HFFc6 (cell line): ENCODE measurements at places on chromosomes 7 and 10. TPM values are rescaled to one million over a fixed set of nuclear protein-coding genes. Genes with fewer than 3 reads are reported as not detected.

BTAF1 gene
- 18.1 and 19.7 TPM in 2 replicates for total RNA-seq

ELAPOR2 gene
- total RNA-seq, result 0.11 TPM in 1 of 3 replicates, not detected in the others

DNA sequence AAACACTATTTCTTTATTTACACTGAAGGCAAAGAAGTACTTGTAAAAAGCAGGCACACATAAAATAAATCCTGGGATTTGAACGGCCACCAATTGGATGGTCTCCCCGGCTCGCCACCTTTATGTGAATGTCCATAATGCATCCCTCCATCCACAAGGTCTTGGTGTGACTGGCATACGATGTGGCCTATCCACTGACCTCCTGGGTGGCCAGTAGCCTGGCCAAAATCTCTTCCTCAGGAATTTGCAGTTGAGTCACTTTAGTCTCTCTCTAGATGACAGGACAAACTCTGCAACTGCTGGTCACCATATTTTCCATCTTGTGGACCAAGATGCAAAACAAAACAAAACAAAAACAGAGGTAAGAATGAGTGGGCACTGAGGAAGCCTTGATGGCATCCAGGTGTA is 39.1 kb downstream of the CDK1 start:
- H3K4me3 ChIP-seq, result peak overlapping the region; percentile 27
- peaks cover 58% of the 10 kb centered on the region for H3K4me1 ChIP-seq
- H3K27me3 ChIP-seq, result peaks cover 1% of the 10 kb centered on the region; the same call in 1 of the 2 replicates
- peak overlapping the region; percentile 34; the same call in 1 of the 2 replicates for H3K27ac ChIP-seq
- H3K36me3 ChIP-seq, result no peaks in the 10 kb centered on the region

DNA sequence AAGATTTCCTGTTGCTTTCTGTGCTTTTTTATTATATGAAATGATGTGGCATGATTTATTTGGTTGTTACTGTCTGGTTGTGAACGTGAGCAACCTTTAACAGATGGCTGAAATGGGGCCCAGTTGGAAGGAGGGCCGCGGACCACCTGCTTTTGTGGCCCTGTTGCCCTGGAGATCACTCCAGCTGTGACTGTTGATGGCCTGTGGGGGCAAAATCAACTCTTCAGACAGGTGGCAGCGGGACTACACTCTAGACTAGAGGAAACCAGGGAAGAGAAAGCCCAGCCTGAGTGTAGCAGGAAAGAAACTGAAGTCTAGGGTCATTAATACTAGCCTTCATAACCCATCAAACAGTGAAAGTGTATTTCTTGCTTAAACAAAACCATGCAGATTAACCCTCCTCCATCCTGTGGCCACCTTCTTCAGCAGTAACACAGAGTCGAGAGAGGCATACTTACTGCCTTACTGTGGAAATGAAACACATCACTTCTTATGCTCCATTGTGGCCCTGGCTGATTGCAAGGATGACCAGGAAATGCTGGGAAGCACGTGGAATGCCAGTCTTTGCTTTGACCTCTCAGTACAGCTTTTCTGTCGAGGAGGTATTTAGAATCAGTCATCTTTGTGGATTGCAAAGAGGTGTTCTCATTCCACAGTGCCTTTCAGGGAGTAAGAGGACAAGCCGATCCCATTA is 80.5 kb downstream of the CCNY start:
- no peak overlapping the region for H3K27ac ChIP-seq
- H3K4me3 ChIP-seq, result no peak overlapping the region
- H3K36me3 ChIP-seq, result peaks cover 8% of the 10 kb centered on the region; the same call in 1 of the 2 replicates
- H3K27me3 ChIP-seq, result peaks cover 3% of the 10 kb centered on the region; the same call in 1 of the 2 replicates
- DNase-seq, result no peak

DNA sequence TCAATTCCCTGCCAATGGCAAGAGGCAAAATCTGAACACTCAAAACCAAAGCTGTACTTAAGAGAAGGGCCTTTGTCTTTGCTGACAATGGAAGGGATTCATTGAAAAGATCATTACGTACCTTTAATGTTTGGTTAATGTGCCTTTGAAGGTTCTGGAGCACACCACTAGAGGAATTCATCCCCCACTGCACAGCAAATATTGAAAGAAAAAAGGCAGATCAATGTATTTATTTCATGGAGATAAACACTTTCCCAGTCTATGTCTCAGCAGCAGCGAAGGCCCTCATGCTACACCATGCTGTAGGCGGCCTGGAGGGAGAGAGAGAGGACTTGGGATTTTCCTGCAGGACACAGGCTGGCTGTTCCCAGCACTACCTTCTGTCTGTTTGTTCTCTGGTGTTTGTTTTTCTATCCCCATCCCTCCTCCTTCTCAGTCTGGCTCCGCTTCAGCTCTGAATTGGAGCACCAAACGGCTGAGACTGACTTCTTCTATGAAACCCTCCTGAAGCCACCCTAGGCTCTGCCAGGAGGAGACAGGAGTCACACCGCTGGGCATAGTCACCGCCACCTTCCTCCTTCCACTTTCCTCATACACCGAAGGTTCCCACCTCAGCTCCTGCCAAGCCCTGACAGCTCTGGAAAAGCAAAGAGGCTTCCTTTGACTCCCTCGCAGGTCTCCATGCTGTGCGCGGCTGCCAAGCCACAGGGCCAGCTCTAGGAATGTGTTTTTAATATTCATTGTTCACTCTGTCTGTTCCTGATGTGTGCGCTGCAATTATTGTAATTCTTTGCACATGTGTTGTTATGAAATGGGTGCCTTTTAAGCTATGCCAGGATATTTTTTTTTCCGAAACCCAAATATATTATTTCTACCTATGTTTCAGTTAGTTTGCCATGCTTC is 301.5 kb downstream of the FZD1 start:
- peak overlapping the region; percentile 51; the same call in 1 of the 2 replicates for H3K4me3 ChIP-seq
- H3K4me1 ChIP-seq, result peaks cover 38% of the 10 kb centered on the region
- peaks cover 16% of the 10 kb centered on the region for H3K27me3 ChIP-seq

- peaks cover 54% of the 10 kb centered on the region for H3K4me1 ChIP-seq
- peak; percentile 92 for DNase-seq
- peak overlapping the region; percentile 90 for H3K4me3 ChIP-seq
- peak overlapping the region; percentile 100 for H3K27ac ChIP-seq
Measured at GRCh38 chr10:86971232-86971991, 3.1 kb downstream of the ADIRF start.

DNA sequence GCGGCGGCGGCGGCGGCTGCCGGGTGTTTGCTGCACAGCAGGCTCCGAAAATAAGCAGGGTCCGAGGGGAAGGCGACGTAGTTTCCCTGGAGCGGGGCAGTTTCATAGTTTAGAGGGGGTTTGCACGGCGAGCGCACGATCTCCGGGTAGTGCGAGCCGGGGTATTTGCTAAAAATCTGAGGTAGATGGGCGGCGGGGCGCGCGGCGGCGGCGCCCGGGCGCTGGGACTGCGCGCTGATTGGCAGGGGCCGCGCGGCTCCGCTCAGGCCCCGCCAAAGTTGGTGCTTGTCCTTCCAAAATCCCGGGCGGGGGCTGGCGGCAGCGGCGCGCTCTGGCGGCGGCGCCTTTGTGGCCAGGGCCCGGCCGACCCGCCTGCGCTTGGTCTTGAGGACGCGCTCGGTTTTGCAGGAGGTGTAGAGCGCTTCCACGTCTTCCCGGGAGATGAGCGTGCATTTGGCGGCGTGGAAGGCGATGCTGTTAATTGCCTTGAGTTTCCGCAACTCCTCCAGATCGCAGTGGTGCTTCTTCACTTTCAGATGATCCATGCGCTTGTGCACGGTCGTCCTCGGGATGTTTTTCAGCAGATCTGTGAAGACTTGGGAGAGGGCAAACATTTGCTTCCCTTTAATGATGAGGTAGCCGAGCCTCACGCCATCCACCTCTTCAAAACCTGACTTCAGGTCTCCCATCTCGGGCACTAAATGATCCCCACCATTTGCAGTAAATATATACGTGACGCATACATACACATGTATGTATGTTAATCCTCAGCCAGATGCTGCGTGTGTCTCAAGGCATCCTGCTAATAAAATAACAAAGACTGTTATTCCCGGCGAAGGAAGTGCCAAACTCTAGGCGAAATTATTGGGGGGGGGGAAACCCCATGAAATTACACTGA is 8.1 kb downstream of the SKIDA1 start:
- DNase-seq, result no peak
- no peaks in the 10 kb centered on the region for H3K27me3 ChIP-seq
- peaks cover 62% of the 10 kb centered on the region for H3K4me1 ChIP-seq
- H3K4me3 ChIP-seq, result peak overlapping the region; percentile 95

DNA sequence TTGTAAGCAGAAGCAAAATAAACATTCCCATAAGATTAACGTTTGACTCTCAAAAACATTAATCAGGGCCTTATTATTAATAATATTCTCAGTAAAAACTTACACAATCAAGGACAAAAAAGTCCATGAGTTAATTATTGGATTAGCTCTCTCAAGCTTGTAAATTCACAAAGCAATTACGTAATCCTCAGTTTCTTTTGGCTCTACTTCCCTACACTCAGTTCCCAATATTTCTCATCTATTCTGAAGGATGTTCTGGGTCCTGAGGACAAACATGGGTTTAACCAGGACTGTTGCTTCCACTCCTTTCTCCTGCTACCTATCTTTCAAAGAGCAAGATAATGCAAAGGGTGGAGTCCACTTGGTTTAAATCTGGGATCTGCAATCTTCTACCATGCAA is 15.1 kb downstream of the FBXL13 start:
- no peak for DNase-seq
- no peak overlapping the region for H3K27ac ChIP-seq
- no peak overlapping the region for H3K4me3 ChIP-seq
- no peaks in the 10 kb centered on the region for H3K27me3 ChIP-seq
- H3K36me3 ChIP-seq, result no peaks in the 10 kb centered on the region
